SJSA1 (cell line): ENCODE measurements at places on chromosomes 7 and 10. TPM values are rescaled to one million over a fixed set of nuclear protein-coding genes. Genes with fewer than 3 reads are reported as not detected.

DNA sequence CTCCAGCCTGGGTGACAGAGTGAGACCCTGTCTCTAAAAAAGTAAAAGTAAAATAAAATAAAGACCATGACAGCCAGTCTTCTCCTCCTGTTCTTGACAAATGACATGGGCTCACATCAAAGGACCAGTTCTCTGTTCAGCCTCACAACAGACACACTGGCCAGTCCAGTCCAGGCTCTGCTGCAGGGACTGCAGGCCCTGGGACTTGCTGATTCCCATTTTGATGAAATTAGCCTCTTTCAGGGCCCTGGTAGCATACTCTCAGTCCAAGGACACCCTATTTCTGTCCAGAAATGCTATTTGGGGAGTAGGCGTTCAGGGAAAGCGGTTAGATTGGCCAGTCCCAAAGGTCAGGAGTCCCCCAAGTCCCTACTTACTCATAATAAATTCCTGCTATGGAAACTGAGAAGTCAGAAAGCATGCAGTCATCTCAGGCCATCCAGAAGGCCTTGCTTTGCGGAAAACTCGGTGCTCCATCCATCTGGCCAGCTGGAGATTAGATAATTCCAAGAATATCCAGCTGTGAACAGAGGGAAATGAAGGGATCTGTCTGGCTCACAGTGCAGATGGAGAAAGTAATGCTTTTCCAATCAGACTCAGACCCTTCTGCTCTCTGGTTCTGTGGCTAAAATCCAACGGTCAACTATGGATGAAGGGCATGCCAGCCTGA is 74.4 kb downstream of the RAB11FIP2 start:
- no peak for DNase-seq

DNA sequence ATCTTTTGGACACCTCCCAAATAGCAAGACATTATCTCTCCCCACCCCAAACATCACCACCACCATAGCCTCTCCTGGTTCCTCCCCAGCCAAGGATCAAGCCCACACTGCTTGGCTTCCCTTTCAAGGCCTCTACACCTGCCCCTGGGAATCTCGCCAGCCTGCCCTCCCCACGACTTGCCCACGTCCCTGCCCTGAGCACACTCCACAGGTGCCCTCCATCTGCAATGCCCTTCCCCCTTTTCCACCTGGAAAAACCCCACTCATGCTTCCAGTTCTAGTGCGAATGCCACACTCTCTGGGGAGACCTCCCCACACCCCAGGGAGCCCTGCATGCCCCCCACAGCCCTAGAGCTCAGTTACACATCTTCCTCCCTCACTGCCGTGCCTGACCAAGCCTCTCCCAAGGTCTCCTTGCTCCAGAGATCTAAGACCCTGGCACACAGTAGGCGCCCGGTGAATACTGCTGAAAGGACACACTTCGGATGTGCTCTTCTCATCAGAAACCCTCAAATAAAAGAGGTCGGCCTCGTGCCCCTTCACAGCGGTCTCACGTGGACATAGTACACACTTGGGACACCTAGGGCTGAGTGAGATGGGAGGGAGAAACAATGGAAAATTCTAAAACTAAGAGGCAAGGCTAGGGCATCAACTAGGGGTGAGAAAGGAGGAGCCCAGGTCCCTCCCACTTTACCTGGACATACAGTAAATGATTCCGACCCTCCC is 91.4 kb downstream of the DLG5 start:
- no peak for DNase-seq

DNA sequence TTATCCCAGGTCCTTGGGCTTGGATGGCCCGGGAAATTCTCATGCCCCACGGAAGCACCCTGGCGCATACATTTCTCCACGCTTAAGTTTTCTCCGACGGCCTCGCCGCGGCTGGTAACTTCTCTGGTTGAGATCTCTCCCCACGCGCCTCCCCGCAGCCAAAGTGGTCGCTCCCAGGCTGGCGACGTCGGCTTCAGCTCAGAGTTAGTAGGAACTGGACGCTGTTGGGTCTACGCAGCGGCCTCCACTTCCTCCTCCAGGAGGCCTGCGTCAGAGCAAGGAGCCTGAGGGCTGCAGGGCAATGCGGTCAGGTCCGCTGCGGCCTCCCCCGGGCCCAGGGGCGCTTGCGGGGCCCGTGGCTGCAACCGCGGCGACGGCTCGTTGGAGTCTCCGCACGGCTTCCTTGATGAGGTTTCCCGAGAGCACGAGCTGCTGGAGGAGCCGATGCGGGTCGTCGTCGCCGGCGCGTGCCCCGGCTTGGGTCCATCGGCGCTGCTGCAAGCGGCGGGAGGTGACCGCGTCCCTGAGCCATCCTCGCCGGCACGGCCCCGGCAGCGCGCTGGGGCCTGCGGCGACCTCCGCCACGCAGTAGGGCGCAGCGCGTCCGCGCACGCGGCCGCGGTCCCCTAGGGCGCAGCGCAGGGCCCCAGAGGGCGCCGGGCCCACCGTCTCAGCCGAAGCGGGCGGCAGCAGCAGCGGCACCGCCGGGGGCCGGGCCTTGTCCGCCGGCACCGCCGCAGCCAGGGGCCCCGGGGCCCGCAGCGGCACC is 744 bp downstream of the FRAT2 start:
- DNase-seq = no peak

DNA sequence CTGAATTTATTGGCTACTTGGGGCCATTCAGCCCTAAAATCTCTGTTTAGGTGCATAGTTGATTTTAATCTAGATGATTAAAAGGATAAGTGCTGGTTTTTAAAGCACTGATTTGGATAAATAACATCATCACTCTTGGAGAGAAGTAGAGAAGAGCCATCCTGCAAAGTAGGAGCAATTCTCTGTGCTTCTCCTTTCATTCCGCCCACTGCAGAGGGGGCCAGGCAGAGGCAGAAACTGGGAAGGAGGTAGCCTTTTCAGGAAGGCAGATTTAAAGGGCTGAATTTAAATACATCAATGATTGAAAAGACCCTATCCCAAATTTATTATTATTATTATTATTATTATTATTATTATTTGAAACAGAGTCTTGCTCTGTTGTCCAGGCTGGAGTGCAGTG is 14.1 kb downstream of the MAP3K8 start:
- no peak for DNase-seq

DNA sequence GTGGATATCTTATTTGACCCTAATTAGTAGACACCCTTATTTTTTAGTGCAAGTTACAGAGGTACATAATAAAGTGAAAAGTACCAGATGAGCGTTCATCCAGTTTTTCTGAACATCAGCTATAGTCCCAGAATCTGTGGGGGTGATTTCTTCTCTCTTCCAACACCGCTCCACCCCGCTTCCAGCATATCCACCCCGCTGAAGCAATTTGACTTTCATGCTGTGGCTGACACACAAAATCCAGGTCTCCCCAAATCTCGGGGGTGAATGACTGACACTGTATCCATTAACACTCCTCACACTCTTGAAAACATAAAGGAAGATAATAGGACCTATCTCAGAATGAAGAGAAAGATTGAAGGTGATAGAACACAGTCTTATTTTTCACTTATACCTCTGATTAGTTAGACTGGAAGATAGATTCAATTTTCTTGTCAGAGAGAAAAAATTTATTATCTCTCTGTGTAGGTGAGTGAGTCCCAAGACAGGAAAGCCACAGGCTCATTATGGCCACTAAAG is 143.4 kb downstream of the ANLN start:
- DNase-seq = no peak

DNA sequence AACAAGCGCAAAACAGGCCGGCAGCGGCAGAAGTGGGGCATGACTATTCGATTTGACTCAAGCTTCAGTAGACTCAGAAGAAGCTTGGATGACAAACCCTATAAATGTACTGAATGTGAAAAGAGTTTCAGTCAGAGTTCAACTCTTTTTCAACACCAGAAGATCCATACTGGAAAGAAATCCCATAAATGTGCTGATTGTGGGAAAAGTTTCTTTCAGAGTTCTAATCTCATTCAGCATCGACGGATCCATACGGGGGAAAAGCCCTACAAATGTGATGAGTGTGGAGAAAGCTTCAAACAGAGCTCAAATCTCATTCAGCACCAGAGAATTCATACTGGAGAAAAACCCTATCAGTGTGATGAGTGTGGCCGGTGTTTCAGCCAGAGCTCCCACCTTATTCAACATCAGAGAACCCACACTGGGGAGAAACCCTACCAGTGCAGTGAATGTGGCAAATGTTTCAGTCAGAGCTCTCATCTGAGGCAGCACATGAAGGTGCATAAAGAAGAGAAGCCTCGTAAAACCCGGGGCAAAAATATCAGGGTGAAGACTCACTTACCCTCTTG is 2.8 kb downstream of the ZNF22 start:
- DNase-seq = no peak

GRCh38 chr10:6487920-6488319 is 92.2 kb downstream of the PRKCQ start:
- DNase-seq = no peak

- DNase-seq = no peak
Measured at GRCh38 chr7:15783987-15784693, 97.7 kb upstream of the MEOX2 start.

- no peak for DNase-seq
Measured at GRCh38 chr10:121450247-121450646, 148.0 kb downstream of the FGFR2 start.

DNA sequence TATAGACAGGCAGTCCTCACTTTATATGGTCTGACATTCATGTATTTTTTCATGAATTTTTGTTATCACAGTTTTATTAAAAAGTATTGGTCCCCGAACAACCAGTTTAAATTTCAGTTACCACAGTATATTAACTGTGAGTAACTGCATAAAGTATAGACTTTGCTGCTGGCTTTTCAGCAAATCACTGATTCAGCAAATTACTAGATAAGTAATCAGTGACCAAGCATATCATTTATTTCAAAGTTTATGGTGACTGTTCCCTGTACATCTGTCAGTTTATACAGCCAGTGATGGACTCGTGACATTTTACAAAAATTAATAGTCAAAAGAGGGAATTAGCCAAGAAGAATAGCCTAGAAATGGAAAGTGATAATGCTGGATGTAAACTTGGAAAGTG is 266.7 kb upstream of the CHRM2 start:
- no peak for DNase-seq

- DNase-seq = no peak
Measured at GRCh38 chr10:1595726-1596125, 141.6 kb downstream of the ADARB2 start.

GRCh38 chr7:87797798-87798403 is 78.3 kb downstream of the SLC25A40 start:
- peak; percentile 31 for DNase-seq

GRCh38 chr7:58086871-58087535 is 637.0 kb downstream of the ZNF716 start:
- no peak for DNase-seq

GRCh38 chr10:133294189-133294588 is 14.5 kb downstream of the TUBGCP2 start:
- DNase-seq = no peak

- no peak for DNase-seq
Measured at GRCh38 chr10:99855479-99856071, 73.1 kb downstream of the ABCC2 start.

- DNase-seq = peak; percentile 56
Measured at GRCh38 chr10:67763499-67764011, 67.6 kb upstream of the CTNNA3 start.

- DNase-seq = peak; percentile 46
Measured at GRCh38 chr7:35697414-35698175, 2.7 kb upstream of the HERPUD2 start.

MDFIC gene
- total RNA-seq = 43.5 and 65.0 TPM in 2 replicates

CTAGE4 gene
- total RNA-seq = not detected in 2 replicates

MOGAT3 gene
- not detected in 2 replicates for total RNA-seq

ATOH7 gene
- total RNA-seq = not detected in 2 replicates

TAS2R5 gene
- not detected in 2 replicates for total RNA-seq

FAM200A gene
- 6.8 and 7.9 TPM in 2 replicates for total RNA-seq

XRCC2 gene
- 6.8 and 12.1 TPM in 2 replicates for total RNA-seq

NDUFB2 gene
- total RNA-seq = 523 and 538 TPM in 2 replicates

TMEM139 gene
- total RNA-seq = not detected in 2 replicates
